ENCODE measurements at places on chromosomes 2 and 18.
A peak's percentile ranks its signal among the peaks of the same experiment; 100 is the strongest.

DNA sequence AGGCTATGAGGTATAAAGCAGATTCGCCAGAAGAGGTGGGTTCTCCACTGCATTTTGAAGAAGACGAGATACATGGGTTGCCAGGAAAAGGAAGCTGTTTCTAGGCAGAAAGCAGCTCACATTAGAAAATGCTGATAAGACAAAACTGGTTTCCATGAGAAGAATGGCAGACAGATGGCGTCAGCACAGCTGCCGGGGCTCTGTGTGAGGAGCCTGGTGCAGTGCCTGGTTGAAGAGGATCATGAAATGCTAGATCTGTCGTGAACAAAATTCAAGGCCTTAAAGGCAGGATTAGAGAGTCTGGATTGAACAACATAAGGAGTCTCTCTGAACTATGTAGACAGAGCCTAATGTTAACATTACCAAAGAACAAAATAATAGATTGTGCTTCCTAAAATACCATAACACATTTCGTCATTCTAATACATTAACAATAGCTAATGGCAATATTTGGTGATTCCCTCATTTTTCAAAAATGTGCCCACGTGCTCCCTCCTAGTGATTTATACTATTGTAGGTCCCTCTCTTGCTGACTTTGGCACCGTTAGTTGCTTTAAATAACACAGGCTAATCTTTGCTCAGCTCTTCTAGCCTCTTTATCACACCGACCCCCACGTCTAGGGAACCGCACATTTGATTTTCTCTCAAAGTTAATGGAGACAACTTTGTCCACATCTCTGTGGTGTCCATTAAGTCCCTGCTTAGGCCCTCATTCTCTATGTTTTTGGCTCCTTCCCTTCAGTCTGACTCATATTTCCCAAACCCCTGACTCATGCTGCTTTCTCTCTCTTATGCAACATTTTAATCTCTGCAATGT is 38.2 kb downstream of the EFEMP1 start:
- no peak for DNase-seq

DNA sequence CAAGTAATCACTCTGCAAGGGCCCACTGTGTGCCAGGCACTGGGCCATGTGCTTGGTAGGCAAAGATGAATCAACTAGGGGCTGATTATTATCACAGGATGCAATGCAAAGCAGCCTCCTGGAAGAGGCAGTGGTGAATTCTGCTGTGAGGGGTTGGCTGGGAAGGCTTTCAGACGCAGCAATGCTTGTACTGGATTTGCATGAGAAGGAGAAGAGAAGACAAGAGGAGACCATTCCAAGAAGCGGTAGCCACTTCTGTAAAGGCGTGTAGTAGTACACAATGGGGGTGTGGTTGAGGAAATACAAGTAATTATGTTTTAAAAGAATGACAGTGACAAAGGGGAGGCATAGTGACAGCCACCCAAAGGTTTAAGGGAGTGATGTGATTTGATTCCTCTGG is 502.7 kb downstream of the PLCL1 start:
- DNase-seq, result no peak

DNA sequence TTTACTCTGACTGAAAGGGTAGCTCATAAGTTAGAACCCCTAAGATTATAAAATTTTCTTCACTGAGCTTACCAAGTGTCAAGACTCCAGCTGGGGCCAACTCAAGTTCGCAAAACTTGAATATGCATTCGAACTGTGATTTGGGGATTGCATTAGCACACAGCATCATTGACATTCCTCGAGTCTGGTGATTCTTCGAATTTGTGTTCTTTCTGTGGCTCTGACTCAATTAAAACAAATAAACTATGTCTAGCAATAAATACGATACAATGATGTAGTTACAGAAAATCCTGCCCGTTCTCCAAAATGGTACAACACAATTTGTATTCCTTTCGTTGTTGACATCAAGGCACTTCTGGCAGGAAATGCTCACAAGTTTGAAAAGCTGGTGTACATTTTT is 11.1 kb downstream of the CCL20 start:
- DNase-seq, result no peak

- no peak for DNase-seq
These were observed 102.9 kb downstream of the CDC42EP3 start for GRCh38 chr2:37568565-37568964.

DNA sequence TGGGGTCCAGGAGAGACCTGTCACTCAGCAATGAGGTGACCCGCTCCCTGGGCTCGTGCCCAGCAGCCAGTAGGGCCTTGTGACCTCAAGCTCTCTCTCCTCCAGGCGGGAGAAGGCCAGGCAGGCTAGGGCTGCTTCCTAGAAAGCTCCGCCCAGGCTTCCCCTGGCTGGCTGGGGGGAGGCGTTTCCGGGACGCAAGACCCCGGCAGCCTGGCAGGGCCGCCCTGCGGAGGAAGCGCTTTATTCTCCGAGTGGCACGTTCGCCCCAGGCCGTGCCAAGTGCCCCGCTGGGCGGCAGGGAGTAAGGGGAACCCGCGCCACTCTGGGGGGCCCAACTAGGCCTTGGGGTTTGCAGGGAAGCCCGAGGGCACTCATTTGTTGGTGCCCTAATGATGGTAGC is 21.2 kb upstream of the EPAS1 start:
- DNase-seq, result no peak

GRCh38 chr2:219911541-219911940 is 284.1 kb downstream of the SLC4A3 start:
- DNase-seq, result no peak

DNA sequence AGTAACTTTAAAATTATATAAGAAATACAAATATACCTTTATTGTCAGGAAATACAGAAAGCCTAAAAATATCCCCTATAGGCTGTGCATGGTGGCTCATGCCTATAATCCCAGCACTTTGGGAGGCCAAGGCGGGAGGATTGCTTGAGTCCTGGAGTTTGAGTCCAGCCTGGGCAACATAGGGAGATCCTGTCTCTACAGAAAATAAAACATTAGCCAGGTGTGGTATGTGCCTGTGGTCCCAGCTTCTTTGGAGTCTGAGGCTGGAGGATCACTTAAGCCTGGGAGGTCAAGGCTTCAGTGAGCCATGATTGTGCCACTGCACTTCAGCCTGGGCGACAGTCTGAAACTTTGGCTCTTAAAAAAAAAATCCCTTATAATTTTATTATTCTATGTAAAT is 29.1 kb downstream of the GLS start:
- no peak for DNase-seq

DNA sequence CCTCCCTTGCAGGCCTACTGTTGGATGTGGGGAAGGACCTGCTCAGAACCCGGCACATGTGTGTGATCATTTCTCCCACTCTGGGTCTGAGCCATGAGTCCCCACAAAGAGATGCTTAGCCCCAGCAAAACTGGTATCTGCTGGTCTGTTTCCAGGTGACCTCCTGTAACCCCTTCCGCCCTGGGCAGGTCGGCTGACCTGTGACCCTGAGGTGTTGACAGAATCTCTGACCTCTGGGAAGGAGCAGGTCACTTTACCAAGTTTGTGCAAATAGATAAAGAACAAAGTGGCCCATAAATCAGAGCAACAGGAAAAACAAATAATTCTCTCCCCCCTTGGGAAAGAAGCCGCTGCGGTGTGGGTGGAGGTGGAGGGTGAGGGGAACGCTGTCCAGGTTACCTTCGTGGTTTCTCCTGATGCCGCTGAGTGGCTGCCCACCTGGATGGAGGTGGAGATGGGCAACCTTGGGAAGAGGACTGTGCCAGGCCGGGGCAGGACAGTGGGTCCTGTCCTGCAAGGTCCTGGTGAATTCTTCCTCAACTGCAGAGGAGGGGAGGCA is 174.0 kb upstream of the MYCN start:
- no peak for DNase-seq

DNA sequence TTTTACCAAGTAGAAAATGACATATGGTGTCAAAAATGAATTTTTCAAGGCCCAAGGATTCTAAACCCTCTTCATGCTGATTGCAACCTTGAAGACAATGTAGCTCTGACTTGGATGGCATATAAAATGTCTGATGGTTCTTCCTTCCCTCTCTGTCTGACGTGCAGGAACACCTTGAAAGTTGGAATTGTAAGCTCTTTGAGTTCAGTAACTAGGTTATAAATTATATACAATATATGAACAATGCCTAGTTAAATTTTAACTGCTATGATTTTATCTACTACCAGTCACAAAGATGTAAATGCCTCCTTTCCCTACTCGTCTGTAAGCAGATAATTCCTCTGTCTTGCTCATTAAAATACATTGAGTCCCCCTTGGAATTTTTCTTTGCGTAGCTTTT is 89.5 kb upstream of the TMEM17 start:
- no peak for DNase-seq

DNA sequence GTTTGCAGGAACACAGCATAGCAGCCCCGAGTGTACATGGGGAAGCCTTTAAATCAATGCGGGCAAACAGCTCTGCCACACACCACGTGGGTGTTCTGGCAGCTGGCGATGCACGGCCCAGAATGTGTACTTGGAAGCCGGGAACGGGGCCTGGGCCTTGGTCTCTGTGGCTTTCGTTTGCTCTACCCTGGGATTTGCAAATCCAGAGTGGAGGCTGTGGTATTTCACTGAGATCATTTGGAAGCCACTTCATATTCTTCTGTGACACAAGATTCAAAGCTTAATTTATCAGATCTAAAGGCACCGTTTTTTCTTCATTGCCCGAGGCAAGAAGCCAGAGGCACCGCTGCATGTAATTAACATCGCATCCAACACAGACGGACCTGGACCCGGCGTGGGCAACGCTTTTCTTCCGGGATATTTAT is 246.3 kb upstream of the MYT1L start:
- no peak for DNase-seq

DNA sequence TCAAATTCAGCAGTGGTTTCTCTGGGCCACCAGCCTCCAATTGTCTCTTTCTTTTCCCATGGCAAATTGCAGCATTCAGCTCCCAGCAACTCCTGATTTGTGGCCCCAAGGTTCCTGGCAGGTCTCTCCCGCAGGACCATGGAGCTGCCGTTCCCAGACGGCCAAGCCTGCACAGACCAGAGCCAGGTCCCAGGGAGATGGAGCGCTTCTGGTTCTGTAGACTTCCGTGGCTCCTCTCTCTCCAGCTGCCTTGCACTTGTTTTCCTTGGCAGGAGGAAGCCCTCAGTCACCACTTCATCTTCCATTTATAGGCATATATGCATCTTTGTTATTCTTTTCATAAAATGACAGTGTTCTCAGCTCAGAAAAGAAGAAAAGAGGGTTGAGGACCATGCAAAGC is 21.7 kb downstream of the TNP1 start:
- DNase-seq, result no peak

DNA sequence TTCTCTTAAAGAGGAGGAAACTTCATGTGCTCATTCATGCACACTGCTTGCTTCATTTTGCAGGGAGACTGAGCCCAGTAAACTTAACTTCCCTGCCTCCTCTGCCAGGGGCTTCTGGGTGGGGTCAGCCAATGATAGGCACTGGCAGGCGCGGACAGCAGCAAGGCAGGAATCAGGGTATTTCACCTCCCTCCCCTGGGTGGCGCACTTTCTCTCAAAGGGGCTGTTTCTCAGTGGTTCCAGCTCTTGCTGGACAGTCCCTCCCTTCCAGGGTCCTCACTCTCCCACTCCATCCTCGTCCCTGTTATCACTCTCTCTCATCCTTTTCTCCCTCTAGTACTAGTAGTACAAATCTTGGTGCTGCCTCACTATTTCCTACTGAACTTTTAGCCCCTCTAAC is 320.5 kb upstream of the ZNF521 start:
- no peak for DNase-seq

DNA sequence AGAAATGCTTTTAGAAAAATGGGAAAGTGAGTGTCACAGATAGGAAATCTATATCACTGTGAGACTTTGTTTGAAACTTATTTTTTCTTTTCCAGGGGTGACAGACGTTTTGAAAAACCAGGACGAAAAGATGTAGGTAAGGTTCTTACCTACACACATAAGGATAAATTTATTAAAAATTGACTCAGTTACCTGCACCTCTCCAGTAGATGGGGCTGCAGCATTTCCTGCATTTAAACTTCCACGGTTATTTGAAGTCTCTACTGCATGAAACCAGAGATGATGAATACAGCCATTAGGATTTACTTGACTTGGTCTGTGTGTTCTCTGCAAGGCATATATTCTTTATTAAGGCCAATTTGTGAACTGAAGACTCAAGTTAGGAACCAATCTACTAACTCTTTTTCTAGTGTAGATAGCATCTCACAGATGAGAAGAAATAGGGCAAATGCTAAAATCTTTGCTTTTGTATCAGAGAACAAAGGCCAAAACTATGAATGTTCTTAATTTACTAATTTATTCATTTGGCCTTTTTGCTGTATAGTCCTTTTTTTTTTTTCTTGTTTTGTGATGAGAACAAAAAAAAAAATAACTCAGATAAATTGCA is 15.0 kb downstream of the KCNJ13 start:
- DNase-seq, result peak; percentile 73

DNA sequence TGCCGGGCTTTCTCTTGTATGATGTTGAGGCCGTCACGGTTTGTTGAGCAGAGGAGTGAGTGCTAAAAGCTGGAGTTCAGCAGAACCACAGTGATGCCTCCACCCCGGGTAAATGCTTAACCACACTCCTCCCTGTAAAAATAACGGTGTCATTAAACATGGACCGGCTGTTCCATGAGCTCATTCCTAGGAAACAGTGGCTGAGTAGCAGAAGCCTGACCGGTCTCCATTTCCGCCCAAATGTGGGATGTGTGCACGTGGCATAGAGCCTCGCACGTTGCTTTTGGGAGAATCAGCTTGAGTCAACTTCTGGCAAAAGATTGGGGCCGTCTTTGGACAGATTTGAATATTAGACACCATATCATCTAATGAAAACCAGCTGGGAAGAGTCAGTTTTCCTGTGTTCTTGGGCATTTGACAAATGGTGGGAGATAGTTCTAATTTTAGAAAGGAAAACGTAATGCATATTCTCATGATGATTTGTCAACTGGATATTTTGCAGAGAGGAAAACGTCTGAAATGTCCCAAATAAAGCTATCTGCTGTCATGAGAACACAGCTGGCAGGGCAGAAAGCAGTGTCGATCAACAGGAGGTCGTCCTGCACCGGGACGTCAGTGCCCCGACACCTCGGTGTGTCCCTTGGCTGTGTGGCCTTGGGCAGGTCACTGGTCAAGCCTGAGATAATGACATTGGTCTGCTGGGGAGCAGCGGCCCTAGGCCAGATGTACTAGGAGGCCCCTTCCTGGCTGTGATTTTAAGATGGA is 42.4 kb downstream of the LRRFIP1 start:
- no peak for DNase-seq

DNA sequence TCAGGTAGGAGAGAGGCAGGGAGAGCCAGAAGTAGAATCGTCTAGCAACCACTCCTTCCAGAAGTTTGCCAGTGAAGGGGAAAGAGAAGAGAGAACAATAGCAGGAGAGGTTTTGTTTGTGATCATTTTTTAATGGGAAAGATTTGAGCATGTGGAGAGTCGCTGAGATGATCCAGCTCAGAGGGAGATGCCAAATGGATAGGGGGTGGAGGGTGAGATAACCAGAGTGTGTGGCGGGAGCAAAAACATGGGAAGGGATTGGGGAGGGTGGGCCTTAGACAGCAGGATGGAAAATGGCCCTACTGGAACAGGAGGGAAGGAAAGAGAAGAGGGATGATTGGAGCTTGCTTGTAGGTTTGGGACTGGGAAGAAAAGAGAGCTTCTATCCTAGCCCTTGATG is 269.8 kb downstream of the GLI2 start:
- no peak for DNase-seq
